Epithelial cell of proximal tubule (primary cell): ENCODE measurements at places on chromosomes 2 and 18.

GRCh38 chr2:200476836-200477235 lies 33.0 kb downstream of the KCTD18 start:
- no peak for DNase-seq

- no peak for DNase-seq
Observed at GRCh38 chr2:99926986-99927385, 215.4 kb downstream of the AFF3 start.

DNA sequence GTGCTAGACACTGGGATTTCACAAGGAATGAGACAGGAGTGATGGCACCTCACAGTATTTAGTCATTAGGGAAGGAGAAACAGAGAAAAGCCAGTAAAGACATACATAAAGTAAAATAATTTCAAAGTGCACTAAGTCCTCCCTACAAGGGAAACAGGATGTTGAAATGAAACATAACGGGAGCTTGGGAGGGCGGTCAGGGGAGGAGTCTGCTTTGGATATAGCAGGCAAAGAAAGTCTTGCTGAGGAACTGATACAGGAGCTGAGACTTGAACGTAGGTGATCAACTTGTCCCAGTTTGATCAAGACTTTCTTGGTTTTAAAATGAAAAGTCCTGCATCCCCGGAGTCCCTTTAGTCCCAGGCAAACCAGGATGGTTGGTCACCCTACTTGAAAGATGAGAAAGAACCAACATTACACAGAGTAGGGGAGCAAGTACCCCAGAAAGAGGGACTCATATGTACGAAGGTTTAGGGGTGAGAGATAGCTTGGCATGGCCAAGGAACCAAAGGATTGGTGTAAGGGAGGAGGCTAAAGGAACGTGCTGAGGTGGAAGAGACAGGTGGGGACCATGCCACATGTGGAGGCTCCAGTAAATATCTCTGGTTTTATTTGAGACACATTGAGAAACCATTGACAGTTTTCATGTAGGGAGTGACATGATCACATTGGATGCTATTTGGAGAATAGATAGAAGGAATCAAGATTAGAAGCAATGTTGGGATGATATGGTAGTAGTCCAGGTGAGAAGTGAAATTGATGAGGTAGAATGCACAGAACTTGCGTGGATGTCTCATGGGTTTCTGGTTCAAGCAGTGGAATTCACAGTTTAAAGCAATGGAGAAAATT lies 28.4 kb downstream of the FBXO48 start:
- DNase-seq, result no peak

- peak; percentile 15 for DNase-seq
Observed at GRCh38 chr2:61993422-61994024, 88.0 kb downstream of the COMMD1 start.

DNA sequence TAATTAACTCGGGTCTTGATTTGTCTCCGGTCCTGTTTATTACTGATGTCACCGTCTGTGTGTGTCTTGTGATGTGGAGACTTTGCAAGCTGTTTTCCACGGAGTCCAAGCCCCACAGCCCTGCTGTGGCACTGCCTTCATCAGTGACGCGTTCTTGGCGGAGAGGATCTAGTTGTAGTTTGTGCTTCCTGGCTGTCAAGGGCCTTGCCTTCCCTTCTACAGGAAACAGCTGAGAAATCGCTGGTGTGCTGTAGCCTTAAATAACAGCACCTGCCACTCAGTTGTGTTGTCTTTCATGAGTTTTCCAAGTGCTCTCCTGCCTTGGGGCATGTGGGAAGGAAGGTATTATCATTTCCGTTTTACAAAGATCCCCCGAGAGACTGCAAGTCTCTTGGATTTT lies 26.3 kb downstream of the CTIF start:
- DNase-seq, result no peak

GRCh38 chr2:68108120-68108519 lies 45.3 kb upstream of the C1D start:
- no peak for DNase-seq

DNA sequence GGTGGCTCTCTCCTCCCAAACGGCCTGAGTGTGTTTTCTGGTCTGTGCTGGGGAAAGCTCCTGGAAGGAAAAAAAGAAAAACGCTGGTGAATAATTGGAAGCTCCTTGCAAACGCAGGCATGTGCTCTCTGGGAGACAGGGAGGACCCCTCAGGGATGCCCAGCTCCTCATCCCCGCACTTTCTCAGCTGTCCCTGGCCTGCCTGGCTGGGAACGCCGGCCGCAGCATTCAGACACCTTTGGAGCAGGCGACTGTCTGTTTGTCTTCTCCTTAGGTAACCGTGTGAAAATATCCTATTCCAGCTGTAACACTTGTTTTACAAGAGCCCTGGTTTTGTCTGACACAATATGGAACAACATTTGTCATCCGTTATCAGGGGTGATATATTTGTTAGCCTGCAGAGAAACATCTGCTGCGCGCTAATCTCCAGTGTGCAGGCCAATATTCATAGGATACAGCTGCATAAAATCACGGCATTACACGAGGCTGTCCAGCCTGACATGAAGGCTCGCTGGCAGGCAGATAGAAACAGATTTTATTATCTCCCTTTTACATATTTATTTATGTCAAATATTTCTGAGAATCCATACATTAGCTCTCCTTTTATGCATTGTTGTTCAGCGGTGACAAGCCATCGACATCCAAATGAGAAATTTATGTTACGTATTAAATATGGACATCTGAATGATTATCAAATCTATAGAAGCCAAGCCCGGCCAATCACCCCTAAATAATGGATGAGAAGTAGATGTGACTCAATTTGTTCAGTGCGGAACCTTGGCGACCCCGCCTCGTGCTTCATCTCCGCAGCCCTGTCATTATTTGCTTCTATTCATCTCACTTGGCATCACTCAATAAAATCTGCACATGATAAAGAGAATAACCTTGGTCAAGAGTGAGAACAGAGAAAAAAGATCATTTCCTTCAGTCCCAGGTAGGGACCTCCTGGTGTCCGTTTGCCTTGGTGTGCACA lies 675.1 kb upstream of the SALL3 start:
- no peak for DNase-seq

- no peak for DNase-seq
Observed at GRCh38 chr18:66754335-66754734, 150.4 kb upstream of the CDH19 start.
